AG09309 (cell line): ENCODE measurements at places on chromosomes 4 and X.

- DNase-seq = no peak
Observed at GRCh38 chr4:17787315-17787714, 5.9 kb upstream of the FAM184B start.

DNA sequence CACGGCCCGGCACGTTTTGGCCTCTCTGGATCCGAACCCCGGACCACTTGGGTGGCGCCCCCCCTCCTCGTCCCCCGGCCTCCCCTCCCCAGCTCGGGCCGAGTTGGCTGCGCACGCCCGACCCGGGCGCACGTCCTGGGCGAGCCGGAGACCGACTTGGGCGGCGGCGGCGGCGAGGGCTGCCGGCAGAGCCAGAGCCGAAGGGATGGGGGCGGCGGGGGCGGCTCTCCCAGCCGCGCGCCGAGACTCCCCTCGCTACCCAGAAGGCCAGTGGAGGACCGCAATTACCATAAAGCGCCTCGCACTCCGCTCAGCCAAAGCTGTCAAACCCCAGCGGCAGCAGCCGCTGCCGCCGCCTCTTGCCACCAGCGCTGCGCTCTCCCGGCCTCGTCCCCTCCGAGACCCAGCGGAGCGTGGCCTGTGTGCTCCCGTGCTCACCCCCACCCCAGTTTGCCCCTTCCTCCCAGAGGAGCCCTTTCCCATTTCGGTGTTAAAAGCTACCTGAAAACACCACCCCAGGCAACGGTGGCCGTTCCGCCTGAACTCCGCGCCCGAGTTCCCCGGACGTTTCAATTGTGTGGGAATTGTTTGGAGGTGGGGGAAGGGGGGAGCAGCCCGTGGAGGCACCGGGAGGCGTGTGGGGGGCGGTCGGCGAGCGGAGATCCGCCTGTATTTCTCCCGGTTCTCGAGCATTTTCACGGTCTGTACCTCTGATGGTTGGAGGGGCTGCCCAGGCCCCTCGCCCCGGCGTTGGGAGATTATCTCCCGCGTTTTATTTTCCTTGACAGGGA lies 701 bp upstream of the BCOR start:
- DNase-seq = no peak

GRCh38 chrX:20382518-20383297 lies 116.0 kb upstream of the RPS6KA3 start:
- DNase-seq = no peak

DNA sequence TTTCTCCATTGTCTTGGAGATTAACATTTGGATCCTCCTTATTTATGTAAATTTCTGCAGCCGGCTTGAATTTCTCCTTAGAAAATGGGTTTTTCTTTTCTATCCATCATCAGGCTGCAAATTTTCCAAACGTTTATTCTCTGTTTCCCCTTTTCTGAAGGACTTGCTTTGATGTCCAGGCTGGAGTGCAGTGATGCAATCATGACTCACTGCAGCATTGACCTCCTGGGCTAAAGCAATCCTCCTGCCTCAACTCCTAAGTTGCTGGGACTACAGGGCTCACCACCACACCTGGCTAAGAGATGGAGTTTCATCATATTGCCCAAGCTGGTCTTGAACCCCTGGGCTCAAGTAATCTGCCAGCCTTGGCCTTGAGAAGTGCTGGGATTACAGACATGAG lies 144.0 kb upstream of the ZXDB start:
- no peak for DNase-seq

GRCh38 chr4:17535906-17536305 lies 20.9 kb downstream of the CLRN2 start:
- no peak for DNase-seq
